ENCODE measurements at places on chromosomes 7 and 10. TPM values are rescaled to one million over a fixed set of nuclear protein-coding genes. Genes with fewer than 3 reads are reported as not detected.

- no peak for DNase-seq
- H3K27ac ChIP-seq = peak within 1 kb of the TSS; percentile 70
- no peaks in the 10 kb centered on the region for H3K36me3 ChIP-seq
- peaks cover 18% of the 10 kb centered on the region for H3K4me1 ChIP-seq
- peak within 1 kb of the TSS; percentile 92 for H3K4me3 ChIP-seq
These were observed at the start of gene SEMA3A for GRCh38 chr7:84194484-84195271. SEMA3A (minus strand) TSS chr7:84194789; CDS start chr7:84194586, 203 bp downstream.

Gene PVRIG
- 83.8 TPM for total RNA-seq

- no peaks in the 10 kb centered on the region for H3K4me1 ChIP-seq
- peaks cover 34% of the 10 kb centered on the region for H3K36me3 ChIP-seq
- peak overlapping the region; percentile 67 for H3K4me3 ChIP-seq
These were observed 4.9 kb downstream of the PURB start for GRCh38 chr7:44880317-44881018.

Gene LRMDA
- total RNA-seq = not detected

DNA sequence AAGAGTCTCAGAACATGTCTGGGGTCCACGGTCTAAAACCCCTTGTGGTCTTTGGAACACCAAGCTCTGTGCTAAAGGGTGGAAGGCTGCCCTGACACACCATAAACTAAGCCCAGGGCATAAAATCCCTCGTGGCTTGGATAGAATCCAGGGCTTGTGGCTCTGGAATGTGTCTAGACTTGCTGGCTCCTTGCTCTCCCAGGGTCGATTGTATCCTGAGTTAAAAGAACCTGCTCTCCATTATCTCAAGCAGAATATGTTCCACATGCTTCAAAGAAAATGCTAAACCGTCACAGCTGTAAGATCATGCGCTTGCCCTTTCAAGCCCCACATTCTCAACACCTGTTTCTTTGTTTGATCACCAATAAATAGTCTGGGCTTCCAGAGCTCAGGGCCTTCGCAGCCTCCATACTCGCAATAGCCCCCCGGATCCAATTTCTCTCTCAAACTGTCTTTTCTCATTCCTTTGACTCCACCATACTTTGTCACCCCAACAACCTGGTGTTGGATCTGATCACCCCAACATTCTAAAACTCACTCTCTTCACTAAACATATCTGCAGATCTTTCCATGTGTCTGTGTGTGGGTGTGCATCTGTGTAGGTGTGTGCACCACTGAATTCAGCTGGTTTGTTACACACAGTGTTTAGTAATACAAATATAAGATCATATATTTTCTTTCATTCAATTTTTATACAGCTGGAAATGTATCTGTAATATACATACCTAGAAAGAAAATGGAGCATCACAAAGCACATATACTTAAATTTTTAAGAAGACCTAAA, 238.5 kb downstream of the ZMYND11 start:
- H3K27me3 ChIP-seq = no peaks in the 10 kb centered on the region
- peaks cover 18% of the 10 kb centered on the region for H3K4me1 ChIP-seq
- H3K36me3 ChIP-seq = peaks cover 4% of the 10 kb centered on the region
